NCI-H1092 treated with DMSO at 0.1 percent for 48 hours (cell line): ENCODE measurements at places on chromosomes 1 and 21.
A peak's percentile ranks its signal among the peaks of the same experiment; 100 is the strongest.

- DNase-seq, result no peak
These were observed 2.9 kb upstream of the LRP8 start for GRCh38 chr1:53330819-53331218.

DNA sequence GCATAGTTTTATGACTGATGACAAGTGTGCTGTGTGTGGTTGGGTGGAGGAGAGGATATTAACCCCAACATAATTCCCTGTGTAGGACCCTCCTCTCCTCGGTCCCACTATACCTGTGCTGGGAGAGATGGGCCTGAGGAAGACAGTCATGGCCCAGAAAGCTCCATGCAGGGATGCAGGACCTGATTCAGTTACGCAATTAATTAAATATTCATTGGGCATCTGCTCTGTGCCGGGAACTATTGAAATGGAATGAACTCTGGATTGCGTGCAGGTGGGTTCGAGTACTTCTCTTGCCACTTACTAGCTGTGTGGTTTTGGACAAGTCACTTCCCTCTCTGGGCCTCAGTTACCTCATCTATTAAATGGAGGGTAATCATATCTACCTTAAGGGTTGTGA is 74.6 kb downstream of the CD247 start:
- no peak for DNase-seq

DNA sequence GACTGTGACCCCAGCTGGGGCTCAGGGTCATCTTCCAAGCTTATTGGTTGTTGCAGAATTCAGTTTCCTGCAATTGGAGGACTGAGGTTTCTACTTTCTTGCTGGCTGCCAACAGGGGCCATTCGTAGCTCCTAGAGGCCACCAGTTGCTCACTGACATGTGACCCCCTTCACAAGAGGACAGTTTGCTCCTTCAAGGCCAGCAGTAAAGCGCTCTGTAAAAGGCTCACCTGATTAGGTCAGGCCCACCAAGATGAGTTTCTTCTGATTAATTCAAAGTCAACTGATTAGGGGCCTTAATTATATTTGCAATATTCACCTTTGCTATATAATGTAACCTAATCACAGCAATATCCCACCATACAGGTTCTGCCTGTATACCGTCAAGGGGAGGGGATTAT is 68.9 kb downstream of the SLC9A1 start:
- no peak for DNase-seq

DNA sequence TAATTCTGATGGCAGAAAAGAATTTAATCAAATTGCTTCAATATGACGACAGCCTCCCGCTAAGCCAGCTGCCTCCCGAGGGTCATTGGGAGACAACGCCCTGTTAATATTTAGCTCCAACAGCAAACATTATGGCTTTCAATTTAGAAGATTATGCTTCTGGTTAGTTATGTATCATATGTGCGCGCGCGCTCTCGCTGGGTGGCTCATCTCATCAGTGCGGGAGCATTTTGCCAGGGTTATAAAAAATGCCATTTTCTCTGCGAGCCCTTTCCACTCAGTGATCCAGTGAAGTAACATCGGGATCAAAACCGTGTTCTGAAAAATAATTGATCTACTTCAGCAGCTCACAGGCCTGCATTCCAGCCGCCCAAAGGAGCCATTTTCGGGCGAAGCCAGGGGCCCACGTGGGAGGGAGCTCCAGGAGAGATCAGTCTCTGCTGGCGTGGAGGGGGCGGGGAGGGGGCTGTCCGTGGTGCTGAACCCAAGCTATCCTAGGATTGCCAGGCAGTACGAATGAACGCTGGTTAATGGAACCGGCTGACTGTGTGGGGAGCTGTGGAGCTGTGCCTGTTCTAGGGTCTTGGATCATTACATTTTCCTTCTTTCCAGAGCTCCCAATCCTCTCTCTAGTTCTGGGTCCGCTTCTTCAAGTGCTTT is 219.1 kb upstream of the ZC3H12A start:
- DNase-seq, result peak; percentile 83

DNA sequence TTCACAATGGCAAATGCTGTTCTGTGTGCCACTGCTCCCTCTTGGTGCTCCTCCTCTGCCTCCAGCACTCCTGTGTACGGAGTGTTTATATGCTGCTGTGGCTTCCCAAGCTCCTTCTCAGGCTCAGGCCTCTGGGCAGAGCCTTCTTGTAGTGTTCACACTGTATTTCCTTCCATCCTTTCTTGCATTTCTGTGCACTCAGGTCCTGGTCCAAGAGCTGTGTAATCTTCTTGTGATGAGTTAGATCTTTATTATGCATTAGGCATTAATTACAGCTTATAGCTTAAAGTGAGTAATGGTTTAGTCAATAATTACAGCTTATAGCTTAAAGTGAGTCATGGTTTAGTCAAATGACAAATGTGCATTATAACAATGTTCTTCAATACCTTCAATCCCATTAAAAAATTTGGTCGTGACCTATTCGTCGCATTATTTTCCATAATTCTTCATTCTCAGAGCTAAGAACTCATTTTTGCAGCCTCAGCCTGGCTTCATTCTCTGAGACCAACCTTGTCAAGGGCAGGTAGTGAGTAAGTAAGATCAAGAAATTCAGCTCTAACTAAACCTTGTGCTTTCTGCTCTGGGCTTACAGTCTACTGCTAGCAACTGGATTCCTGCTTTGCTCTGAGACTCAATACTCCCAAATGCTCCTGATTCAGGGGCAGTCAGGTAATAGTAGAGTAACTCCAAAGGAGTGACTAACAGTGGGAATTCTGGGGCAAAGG is 154.5 kb upstream of the SPAG17 start:
- DNase-seq, result no peak

- no peak for DNase-seq
These were observed 12.3 kb upstream of the IFI44L start for GRCh38 chr1:78607944-78608343.

GRCh38 chr21:28458446-28458845 is 534.2 kb downstream of the LTN1 start:
- DNase-seq, result no peak

DNA sequence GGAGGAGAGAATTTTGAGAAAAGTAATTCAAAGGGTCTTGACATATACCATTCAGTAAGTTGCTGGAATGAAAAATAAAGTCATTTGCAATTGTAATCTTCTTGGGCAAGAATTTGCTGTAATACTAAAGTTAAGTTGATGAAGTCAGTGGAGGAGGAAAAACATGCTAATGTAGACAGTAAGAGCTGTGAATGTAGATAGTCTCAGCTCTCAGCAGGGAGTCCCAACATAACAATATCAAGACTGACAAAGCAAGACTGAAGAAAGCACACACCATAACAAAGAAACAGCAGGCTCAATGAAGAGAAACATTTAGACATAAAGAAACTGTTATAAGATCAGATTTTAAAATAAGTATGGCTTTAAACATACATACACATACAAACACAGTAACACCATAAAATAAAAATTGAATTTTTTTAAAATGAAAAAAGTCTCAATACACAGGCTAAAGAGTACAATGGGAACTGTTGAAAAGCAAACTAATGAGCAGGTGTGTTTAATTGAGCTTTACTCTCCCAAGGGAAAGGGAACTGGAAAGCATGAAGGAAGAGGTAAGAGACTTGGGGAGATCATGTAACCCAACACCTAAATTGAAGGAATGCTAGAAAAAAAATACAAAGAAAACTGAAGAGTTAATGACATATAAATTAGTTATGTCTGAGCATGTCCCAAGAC is 336.3 kb upstream of the NCAM2 start:
- no peak for DNase-seq

DNA sequence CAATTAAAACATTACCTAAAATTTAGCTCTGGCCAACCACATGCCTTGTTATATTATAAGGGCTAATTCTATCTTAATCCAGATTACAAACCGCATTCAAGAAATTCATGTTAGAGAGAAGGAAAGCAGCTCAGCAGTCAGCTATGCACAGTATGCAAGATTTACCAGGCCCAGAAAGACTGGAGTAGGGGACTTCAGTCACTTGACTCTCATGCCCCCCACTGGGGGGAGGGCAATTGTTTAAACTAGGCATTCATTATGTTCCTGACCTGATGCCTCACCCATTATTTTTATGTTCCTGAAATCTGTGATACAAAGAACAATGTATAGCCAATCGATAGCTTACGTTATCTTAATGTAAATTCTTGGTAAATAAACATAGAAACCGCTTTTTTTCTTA is 96.9 kb downstream of the ZNF644 start:
- DNase-seq, result no peak

DNA sequence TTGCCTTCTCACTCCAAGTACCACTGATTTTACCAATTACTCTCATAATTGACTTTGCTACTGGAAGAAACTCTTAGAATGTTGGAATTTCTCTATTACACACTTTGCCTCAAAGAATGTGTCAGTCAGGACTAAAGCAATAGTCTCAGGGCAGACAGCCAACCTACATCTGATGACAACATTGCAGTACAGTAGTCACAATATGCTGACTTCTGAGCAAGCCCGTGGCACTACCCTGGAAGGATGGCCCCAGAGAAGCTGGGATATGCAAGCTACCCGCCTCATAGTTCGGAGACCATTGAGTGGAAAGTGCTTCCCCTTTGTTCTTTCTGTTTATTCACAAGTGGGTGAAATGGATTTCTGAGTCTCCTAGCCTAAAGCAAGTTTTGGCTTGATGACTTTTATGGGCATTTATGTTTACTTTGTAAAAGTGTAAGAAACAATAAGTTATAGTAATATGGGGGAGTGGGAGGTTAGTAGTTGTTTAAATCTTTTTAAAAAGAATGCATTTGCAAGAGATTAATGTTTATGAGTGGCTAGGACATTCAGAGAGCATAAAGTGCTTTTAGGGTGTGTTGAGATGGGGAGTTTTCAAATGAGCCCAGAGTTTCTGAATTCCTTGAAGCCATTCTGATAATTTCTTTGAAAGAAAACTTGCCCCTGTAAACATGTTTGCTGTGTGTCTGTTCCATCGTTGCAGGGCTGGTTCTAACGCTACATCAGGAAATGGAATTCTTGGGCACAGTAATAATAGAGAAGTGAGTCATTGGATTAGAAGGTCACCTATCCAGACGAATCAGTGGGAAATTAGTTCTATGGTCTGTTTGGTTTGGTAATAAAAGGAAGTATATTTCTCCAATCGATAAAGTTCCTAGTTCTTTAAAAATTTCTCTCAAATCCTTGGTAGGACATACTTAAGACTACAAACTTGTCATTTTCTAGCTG is 63.8 kb downstream of the LMO4 start:
- no peak for DNase-seq

DNA sequence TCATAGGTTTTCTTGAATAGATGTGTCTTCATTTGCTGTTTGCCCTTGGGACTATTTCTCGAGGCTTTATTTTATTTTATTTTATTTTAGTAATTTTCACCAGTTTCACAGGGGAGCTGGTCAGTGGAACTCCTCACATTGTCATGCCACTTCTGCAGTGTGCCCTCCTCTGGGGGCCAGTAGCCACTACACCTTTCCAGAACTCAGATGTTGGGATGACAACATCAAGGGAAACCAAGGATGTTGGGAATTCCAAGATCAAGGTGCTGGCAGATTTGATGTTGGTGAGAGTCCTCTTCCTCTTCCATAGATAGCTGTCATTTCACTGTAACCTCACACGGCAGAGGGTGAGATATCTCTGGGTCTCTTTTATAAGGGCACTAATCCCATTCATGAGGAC is 35.5 kb downstream of the SLC26A9 start:
- peak; percentile 21 for DNase-seq

DNA sequence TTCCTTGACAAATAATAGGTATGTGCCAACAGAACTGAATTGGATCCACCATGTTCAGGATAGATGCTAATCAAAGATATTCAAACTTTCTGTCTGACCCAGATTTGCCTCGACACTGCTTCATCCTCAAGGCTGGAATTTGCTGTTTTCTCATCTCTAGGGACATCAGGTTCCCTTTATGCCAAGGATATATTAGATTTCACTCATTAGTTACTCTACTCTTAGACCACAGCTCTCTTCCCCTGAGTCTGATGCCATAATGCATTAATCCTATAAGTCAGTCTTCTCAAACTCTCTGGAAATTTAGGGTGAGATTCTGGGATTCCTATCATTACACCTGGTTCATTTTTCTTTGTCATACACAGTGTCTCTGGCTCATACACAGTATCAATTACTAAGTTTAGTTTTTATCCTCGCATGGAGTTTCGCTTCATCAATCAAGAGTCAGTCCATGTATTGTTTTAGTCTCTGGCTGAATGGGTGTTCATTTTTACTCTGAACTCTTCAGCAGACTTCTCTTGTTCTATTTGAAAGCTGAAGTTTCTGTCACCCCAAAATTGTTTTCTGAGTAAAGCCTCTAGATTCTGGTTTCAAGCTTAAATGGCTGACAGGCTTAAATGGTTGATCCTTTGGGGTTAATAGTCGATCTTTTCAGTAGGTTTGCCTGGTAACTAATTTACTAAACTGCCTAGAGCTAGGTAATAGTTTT is 9.3 kb upstream of the DCAF6 start:
- DNase-seq, result no peak

DNA sequence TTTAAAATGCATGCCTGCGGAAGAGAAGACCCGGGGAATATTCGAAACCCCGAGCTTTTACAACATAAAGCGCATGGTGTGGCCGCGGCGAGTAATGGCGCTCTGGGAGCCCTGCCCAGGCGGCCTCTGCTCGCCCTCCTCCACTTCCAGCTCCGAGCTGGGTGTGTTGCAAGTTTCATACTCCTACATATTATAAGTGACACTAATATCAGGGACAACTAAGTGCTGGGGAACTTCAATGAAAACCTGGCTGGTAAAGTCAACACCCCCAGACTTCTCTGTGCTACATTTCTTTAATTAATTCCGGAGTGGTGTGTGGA is 11.8 kb downstream of the SIM2 start:
- DNase-seq, result no peak

- DNase-seq, result no peak
These were observed 10.8 kb upstream of the SHISA4 start for GRCh38 chr1:201877877-201878401.

GRCh38 chr1:7389906-7390603 is 381.0 kb upstream of the VAMP3 start:
- no peak for DNase-seq

GRCh38 chr1:197392541-197392940 is 124.5 kb downstream of the CRB1 start:
- DNase-seq, result no peak

GRCh38 chr1:244657421-244657820 is 4.5 kb downstream of the DESI2 start:
- DNase-seq, result no peak

DNA sequence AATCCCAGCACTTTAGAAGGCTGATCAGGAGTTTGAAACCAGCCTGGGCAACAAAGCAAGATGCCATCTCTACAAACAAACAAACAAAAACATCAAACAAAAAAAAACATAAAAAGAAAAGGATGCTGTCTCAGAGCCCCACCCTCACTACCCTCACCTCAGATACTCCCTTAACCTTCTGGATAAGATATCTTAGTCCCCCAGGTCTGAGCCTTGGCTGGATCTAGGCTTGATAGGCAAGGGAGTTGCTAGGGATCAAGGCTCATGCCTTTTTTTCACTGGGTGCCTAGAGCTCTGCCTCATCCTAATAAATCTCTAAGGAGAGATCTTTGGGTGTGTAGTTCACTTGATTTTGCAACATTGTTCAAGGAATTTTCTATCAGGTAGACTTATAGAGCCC is 7.4 kb downstream of the HDAC1 start:
- no peak for DNase-seq
